Stimulated activated CD4-positive, alpha-beta T cell treated with anti-CD3 and anti-CD28 coated beads, Interleukin-15, amount 100 ng/mL, for 24 hours (primary cell): ENCODE measurements at places on chromosomes 1 and 21.

GRCh38 chr21:20311234-20311787, 686.9 kb upstream of the NCAM2 start:
- DNase-seq: no peak

DNA sequence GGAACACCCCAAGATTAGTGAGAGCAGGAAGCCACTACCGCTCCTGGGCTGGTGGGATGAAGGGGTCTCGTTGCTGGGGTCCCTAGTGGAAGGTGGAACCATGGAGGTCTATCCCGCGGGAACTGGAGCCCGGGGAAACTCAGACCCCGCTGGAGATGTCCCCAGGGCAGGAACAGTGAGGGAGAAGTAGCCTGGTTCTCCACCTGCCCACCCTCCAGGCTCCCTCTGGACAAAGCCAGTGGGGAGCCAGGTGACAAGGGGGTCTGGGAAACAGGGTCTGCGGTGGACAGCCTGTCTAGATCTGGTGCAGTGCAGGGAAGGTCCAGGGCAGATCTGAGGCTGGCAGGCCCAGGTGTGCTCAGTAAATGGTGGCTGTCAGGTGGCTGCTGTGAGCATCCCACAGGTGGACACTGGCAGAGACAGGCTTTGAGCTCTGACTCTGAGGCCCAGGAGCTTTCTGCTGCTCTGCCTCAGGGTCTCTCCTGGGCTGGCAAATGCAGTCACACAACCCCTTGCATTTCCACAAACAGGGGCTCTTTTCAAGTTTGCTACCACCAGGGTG, 88.0 kb upstream of the TLR5 start:
- no peak for DNase-seq

GRCh38 chr1:55035904-55036303, 3.4 kb upstream of the PCSK9 start:
- no peak for DNase-seq

DNA sequence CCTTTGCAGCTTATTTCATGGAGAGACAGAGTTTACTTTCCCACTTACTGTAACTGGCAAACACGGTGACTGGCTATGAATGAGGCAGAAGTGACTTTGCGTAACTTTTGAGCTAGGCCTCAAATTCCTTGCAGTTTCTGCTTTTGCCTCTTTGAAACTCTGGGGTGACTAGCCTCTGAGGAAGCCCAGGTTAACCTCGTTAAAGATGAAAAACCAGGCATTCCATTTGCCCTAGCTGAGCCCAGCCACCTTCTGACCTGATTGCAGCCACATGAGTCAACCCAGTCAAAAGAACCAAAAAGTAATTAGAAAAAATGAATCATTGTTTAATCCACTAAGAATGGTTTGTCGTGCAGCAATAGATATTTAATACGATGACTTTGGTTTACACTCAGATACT, 20.4 kb downstream of the PRMT6 start:
- DNase-seq: no peak

DNA sequence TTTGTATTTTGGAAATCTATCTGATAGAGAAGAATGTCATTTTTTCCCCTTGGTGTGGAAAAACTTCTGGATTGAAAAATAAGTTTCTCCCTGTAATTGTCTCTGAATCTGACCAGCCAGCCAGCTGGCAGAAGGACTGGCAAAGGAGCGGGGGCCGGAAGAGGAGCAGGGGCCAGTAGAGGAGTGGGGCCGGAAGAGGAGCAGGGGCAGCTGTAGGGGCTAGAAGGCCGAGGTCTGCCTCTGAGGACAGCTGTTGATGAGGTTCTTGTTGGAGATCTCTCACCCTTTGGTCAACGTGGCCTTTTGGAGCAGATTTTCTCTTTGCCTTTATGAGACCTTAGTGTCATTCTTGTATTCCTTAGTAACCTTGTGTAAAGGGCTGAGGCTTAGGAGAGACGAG, 121.8 kb downstream of the GALNT2 start:
- no peak for DNase-seq

DNA sequence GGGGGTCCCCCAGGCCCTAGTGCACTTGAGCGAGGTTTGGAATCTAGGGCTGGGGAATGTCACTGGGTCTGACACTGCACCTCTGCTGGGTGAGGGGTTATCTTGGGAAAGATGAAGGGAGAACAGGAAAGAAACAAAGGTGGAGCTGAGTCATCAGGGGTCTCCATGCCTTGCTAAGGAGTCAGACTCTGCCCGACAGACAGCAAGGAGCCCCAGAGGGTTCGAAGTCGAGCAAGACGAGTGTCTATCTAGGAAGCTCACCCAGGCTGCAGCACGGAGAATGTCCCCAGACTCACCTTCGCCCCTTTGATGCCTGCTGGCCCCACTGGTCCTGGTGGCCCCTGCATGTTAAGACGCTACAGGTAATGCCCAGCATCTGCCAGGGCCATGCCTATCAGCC, 18.0 kb downstream of the COL16A1 start:
- DNase-seq: no peak

GRCh38 chr1:108557296-108557695, 2.6 kb upstream of the EEIG2 start:
- DNase-seq: no peak

DNA sequence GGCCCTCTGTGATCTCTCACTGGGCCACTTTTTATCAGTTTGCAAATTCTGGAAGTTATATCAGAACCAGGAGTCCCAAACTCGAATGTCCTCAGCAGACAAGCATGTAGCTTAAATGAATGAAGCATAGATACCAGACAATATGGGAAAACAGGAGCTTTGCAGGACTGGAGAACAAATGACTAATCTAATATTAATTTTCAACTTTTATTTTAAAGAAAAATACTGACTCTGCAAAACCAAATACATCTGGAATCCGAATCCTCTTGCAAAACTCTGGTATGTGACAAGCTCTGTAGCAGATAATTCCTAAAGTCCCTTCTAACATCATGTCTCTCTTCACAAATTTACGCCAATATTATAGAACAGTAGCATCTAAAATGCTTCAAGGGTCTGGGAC, 427.4 kb downstream of the TTLL7 start:
- DNase-seq: no peak

GRCh38 chr1:246447501-246447900, 59.6 kb downstream of the SMYD3 start:
- no peak for DNase-seq
